Temporal lobe (tissue), 4 donors: ENCODE measurements at places on chromosomes 1 and 21. TPM values are rescaled to one million over a fixed set of nuclear protein-coding genes. Genes with fewer than 3 reads are reported as not detected.

Gene ESPN
- total RNA-seq, result under 0.01 TPM

Gene RNF19B
- 31.5 TPM for total RNA-seq

Gene SLAMF1
- not detected for total RNA-seq

Gene SLC37A1
- total RNA-seq, result 26.1 TPM

Gene SNX7
- 95.1 TPM for total RNA-seq

Gene LEMD1
- 5.4 TPM for total RNA-seq

Gene ALX3
- not detected for total RNA-seq

Gene TDRD10
- 0.49 TPM for total RNA-seq

Gene ASPM
- 6.1 TPM for total RNA-seq

Gene LAX1
- total RNA-seq, result not detected
